Endothelial cell (in vitro differentiated cells): ENCODE measurements at places on chromosomes 7 and 10. TPM values are rescaled to one million over a fixed set of nuclear protein-coding genes. Genes with fewer than 3 reads are reported as not detected.

- no peak for DNase-seq
Measured at GRCh38 chr7:78788464-78788863, 665.0 kb downstream of the MAGI2 start.

GRCh38 chr7:73517241-73517995 is 4.7 kb downstream of the BAZ1B start:
- DNase-seq = no peak

GRCh38 chr10:43255634-43256431 is 11.0 kb downstream of the RASGEF1A start:
- peak; percentile 63 for DNase-seq

DNA sequence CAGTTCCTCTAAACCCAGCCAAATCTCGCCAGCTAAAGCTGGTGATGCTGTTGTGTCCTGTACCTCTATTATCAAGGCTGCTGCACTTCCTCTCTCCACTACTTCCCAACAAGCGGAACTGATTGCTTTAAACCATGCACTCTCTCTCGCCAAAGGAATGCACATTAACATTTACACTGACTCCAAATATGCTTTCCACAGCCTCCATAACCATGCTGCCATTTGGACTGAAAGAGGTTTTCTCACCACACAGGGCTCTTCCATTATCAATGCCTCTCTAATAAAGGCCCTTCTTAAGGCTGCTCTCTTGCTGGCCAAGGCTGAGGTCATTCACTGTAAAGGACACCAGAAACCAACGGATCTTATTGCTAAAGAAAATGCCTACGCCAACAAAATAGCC is 11.4 kb upstream of the LRRC61 start:
- no peak for DNase-seq

IMMP2L gene
- total RNA-seq = 11.2 TPM

CYP3A4 gene
- total RNA-seq = not detected

ANKRD2 gene
- 0.33 TPM for total RNA-seq

DPYSL4 gene
- 15.0 TPM for total RNA-seq

TYSND1 gene
- total RNA-seq = 6.7 TPM
